ENCODE measurements at places on chromosomes 16 and 17.

DNA sequence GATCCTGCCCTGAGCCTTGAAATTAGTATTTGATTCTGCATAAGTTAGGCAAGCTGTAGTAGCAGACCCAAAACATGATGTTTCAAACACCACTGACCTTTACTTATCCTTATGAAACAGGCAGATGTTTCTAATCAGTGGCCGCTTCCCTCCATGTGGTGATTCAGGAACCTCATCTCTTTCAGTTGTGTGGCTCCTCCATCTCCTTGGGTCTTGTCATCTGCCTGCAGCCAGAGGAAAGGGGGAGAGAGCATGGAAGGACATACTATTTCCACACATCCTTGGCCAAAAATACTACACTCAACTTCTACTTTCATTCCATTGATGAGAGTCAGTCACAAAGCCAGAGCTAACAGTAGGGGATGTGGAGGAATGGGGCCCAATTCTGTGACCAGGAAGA is 41.6 kb upstream of the IRX6 start:
- no peak for DNase-seq

DNA sequence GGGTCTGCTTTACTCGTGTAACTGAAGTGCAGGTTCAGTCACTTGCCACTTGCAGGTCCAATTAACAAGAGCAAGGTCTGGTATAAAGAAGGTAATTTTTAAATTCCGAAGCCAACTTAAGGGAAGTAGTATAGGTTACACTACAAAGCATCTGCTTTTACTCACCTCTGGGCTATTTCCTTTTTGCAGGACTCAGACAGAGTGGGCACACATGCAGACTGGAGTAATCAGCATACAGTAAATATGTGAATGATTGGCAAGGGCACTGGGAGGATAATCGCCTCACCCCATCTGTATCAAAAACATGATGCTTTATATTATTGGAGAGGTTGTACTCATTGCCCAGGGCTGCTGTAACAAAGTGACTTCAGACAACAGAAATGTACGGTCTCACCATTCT is 160.1 kb upstream of the CDH5 start:
- no peak for DNase-seq

GRCh38 chr17:40021451-40021971 is 6.3 kb downstream of the CSF3 start:
- peak; percentile 48 for DNase-seq

DNA sequence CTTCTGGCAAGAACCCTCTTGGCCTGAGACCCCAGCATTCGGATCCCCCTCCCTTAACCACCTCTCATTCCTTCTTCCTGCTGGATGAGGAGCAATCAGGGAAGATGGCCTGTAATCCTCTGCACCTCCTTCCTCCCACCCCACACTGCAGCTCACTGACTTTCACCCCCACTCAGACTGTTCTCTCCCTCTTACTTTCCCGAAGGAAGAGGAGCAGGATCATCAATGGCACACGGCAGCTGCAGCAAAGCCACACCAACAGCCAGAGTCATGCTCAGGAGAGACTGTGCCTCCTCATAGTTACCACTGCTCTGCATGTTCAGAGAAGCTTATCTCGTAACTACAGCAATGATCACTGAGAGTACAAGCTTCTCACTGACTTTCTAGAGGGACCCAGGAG is 10.1 kb upstream of the TMEM101 start:
- DNase-seq, result no peak

- DNase-seq, result no peak
Observed at GRCh38 chr17:34499576-34499975, 79.8 kb upstream of the TMEM132E start.

- no peak for DNase-seq
Observed at GRCh38 chr16:4814542-4815173, 12.2 kb upstream of the ROGDI start.

DNA sequence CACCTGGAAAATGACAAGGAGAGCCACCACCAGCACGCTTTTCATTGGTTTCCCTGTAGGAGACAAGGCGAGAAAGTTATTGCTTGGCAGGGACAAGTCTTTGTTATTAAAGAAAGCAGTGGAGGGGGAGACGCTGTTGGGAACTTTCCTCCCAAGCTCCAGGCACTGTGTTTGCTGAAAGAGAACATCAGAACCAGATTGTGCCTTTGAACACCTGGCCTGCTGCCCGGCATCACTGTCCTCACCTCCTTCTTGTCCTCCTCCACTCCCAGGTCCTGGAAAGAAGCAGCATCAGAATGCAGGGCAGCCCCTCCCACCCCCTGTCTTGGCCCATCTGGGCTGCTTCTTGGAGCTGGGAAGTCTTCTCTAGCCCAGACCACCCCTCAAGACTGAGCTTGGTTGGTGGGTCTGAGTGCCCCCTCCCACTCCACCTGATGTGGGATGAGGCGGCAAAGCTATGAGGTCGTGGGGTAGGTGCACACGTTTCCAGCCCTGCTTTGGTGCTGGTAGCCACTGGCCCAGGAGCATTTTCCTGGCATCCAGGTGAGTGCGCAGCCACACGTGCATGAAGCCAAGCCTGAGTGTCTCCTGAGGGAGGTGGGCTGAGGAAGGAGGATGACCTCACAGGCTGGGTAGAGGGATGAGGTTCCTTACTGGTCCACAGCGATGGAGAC is 6.2 kb downstream of the CCR7 start:
- no peak for DNase-seq

DNA sequence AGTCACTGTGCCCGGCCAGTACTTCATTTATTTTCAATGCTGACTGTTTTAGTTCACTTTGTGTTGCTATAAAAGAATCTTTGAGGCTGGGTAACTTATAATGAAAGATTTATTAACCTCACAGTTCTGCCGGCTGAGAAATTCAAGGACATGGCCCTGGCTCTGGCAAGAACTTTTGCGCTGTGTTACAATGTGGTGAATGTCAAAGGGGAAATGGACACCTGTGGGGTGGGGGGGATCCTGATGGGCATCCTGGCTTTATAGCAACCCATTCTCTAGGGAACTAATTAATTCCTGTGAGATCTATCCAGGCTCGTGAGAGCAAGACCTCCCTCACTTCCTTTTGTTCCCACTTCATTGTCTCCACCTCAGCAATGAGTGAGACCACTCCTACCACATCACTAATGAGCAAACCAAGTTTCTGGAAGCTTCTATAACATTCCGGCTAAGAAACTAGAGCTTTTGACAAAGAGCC is 17.1 kb upstream of the CDH3 start:
- DNase-seq, result no peak

DNA sequence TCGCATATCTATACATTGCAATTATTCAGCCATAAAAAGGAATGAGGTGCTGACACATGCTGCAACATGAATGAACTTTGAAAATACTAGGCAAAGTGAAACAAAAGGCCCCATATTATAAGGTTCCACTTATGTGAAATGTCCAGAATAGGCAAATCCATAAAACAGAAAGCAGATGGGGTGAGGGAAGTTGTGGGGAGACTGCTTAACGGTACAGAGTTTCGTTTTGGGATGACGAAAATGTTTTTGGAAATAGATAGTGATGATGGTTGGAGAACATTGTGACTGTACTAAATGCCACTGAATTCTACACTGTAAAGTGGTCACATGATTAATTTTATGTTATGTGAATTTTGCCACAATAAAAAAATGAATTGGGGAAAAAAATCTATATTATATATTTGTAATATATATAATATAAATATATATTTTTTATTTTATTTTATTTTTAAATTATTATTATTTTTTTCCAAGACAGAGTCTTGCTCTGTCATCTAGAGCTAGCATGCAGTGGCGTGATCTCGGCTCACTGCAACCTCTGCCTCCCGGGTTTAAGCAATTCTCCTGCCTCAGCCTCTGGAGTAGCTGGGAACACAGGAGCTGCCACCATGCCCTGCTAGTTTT is 4.2 kb upstream of the GNA13 start:
- no peak for DNase-seq

All from left hindlimb (tissue), 1 donor.